ENCODE measurements at places on chromosomes 12 and 14. TPM values are rescaled to one million over a fixed set of nuclear protein-coding genes. Genes with fewer than 3 reads are reported as not detected.
A peak's percentile ranks its signal among the peaks of the same experiment; 100 is the strongest.

Gene ANO2
- 4.5 TPM for total RNA-seq

DNA sequence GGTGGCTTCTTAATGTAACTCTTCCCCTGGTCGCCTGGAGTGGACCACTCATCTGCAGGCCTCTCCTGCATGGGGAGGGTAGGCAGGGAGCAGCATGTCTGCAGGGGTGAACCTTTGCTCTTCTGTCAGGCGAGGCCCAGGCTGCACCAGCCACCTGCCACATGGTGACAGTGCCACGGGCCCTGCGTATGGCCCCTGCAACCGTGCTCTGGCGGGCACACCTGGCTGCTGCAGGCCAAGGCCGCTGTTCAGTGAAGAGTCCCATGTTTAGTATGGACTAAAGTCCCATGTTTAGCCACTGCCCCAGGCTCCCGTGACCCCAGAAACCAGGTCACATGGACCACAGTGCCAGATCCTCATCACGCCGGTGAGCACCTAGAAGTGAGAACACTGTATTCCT lies 187.0 kb downstream of the ADGRD1 start:
- peaks cover 4% of the 10 kb centered on the region for H3K27me3 ChIP-seq
- no peak overlapping the region for H3K4me3 ChIP-seq
- DNase-seq, result no peak
- no peaks in the 10 kb centered on the region for H3K4me1 ChIP-seq

DNA sequence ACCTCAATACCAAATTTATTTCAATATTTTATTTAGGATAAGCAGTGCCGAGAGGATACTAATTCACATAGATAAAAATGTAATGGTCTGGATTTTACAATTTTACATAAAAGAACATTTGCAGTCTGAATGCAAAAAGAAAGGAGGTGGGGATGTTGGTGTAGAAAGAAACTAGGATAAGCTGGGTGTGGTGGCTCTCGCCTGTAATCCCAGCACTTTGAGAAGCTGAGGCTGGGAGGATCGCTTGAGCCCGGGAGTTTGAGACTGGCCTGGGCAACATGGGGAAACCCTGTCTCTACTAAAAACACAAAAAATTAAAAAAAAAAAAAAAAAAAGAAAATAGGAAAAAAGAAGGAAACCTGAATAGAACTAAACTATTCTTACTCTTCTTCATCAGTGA lies 16.9 kb downstream of the SYCP3 start:
- H3K27ac ChIP-seq, result no peak overlapping the region
- no peak for DNase-seq
- no peaks in the 10 kb centered on the region for H3K36me3 ChIP-seq
- H3K4me1 ChIP-seq, result no peaks in the 10 kb centered on the region
- no peaks in the 10 kb centered on the region for H3K27me3 ChIP-seq

Gene KRT83
- not detected for total RNA-seq

- H3K4me3 ChIP-seq, result no peak overlapping the region
- peaks cover 13% of the 10 kb centered on the region for H3K4me1 ChIP-seq
- H3K27me3 ChIP-seq, result peaks cover 6% of the 10 kb centered on the region
- no peak for DNase-seq
- peaks cover 12% of the 10 kb centered on the region for H3K36me3 ChIP-seq
These were observed 2.4 kb downstream of the EAPP start for GRCh38 chr14:34536951-34537676.

DNA sequence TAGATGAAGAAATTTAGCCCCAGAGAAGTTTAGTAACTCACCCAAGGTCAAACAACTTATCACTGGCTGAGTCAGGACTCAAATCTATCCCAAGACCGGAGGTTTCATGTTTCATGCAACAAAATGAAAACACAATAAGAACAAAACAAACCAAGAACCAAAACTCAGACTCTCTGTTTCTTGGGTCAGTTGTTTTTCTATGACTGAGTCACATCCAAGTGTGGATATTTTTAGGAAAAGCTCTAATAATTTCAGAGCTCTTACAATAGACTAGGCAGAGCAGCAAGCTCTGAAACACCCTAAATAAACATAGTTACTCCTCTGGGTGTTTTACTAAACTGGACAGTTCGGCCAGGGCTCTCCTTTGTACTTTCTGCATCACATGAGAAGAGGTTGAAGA lies 87.6 kb upstream of the PRB2 start:
- no peak overlapping the region for H3K27ac ChIP-seq
- H3K4me3 ChIP-seq, result no peak overlapping the region
- H3K36me3 ChIP-seq, result no peaks in the 10 kb centered on the region

DNA sequence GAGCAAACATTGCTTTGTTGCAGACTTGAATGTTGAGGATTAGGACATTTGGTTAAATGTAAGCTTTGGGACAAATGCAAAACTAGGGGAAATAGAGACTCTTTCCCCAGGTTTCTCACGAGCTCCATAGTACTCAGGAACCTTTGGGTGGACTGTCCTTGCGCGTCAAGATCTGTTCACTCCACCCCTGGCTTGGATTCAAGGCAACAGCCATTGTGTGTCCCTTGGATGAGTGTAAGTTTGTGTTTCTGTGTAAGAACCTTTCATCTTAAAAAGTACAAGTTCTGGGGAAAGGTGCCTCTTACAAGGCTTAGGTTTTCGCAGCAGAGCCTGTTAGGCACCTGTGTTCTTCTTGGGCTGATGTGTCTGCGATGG lies 3.7 kb downstream of the SUSD6 start:
- DNase-seq, result no peak
- H3K36me3 ChIP-seq, result peaks cover 38% of the 10 kb centered on the region
- peak overlapping the region; percentile 63 for H3K4me3 ChIP-seq
- no peak overlapping the region for H3K27ac ChIP-seq
- peaks cover 13% of the 10 kb centered on the region for H3K27me3 ChIP-seq

DNA sequence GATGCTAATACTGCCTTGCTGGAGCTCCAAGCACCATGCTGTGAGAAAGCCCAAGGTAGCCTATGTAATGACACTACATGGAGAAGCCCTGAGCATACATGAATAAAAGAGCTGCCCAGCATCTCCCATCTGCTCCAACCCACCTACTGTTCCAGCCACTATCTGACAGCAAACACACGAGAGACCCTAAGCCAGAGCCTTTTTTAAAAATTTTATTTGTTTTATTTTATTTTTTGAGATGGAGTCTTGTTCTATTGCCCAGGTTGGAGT lies 95.2 kb upstream of the PRICKLE1 start:
- DNase-seq, result no peak
- H3K27me3 ChIP-seq, result no peaks in the 10 kb centered on the region
- no peak overlapping the region for H3K4me3 ChIP-seq
- no peaks in the 10 kb centered on the region for H3K36me3 ChIP-seq
- peaks cover 5% of the 10 kb centered on the region for H3K4me1 ChIP-seq
- H3K27ac ChIP-seq, result no peak overlapping the region

DNA sequence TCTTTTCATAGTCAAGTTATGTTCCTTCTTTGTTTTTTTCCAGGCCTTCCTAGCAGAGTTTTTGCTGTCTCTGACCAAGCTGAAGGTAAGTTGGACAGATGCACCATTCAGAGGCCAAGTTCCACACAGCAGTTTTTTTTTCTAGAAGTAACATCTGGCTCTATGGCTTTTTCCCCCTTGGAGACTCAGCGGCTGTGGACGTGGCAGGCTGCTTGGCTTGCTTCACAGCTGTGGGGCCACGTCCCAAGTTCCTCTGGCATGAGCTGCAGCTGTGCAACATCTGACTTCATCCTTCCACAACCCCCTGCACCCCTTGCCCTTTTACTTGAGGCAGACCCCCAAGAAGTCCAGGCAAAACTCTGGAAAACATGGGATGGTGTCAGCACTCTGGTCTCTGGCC lies 24.2 kb upstream of the RHOJ start:
- H3K4me1 ChIP-seq, result peaks cover 5% of the 10 kb centered on the region
- H3K27ac ChIP-seq, result no peak overlapping the region
- no peaks in the 10 kb centered on the region for H3K27me3 ChIP-seq
- H3K36me3 ChIP-seq, result no peaks in the 10 kb centered on the region
- no peak for DNase-seq

GRCh38 chr12:103680591-103681141 lies 93.6 kb downstream of the STAB2 start:
- peaks cover 15% of the 10 kb centered on the region for H3K4me1 ChIP-seq
- no peaks in the 10 kb centered on the region for H3K27me3 ChIP-seq

Gene OAS2
- total RNA-seq, result 0.41 TPM
